ENCODE measurements at places on chromosomes 3 and 15.
A peak's percentile ranks its signal among the peaks of the same experiment; 100 is the strongest.

DNA sequence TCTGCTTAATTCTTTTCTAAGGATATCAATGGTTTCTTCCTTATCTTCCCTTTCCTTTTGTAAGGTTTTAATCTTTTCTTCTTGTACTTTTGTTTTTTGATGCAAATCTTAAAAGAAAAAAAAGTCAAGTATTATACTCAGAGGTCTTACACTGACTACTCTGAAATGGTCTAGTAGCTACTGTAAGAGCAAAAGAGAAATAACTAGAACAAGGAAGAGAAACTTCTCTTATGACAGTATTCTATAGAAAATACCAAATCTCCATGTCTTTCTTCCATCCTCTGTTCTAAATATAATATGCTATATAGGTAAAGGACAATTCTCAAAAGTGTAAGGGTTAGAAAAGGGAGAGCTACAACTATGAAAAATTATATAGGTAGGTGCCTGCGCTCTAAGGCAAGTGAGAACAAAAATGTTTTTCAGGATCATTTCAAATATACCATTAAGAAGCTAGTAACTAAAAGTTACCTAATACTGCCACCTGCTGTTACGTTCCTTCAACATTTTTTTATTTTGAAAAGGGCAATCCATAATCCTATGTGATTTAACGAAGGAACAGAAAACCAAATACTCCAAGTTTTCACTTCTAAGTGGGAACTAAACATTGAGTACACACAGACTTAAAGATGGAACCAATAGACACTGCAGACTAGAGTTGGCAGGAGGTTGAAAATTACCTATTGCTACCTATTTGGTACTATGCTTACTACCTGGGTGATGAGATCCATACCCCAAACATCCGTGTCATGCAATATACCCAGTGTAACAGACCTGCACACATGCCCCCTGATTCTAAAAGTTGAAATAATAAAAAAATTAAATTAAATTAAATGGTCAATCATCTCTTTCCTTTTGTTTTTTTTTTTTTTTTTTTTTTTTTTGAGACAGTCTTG lies 36.7 kb downstream of the CIP2A start:
- DNase-seq = peak; percentile 57

- no peak for DNase-seq
Measured at GRCh38 chr3:33834096-33834453, 35.6 kb downstream of the PDCD6IP start.

- no peak for DNase-seq
Measured at GRCh38 chr3:180383332-180384020, 218.5 kb upstream of the TTC14 start.

DNA sequence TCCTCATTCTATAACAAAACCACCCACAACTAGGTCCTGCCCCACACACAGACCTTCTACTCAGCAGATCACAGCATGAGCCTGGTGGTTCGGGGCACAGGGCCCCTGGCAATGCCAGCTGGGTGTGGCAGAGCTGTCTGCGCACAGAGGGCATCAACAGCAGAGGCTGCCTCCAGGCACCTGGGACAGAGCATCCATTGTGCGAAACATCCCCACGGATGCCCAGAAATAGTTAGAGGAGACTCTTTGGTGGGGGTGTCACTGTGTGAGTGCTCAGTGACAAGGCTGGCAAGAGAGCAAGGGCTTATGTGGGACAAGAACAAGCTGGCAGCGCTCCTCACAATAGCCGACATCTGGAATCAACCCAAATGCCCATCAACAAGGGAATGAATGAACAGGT lies 487.4 kb upstream of the PROK2 start:
- no peak for DNase-seq

GRCh38 chr3:182257361-182257760 lies 535.9 kb upstream of the ATP11B start:
- DNase-seq = no peak

DNA sequence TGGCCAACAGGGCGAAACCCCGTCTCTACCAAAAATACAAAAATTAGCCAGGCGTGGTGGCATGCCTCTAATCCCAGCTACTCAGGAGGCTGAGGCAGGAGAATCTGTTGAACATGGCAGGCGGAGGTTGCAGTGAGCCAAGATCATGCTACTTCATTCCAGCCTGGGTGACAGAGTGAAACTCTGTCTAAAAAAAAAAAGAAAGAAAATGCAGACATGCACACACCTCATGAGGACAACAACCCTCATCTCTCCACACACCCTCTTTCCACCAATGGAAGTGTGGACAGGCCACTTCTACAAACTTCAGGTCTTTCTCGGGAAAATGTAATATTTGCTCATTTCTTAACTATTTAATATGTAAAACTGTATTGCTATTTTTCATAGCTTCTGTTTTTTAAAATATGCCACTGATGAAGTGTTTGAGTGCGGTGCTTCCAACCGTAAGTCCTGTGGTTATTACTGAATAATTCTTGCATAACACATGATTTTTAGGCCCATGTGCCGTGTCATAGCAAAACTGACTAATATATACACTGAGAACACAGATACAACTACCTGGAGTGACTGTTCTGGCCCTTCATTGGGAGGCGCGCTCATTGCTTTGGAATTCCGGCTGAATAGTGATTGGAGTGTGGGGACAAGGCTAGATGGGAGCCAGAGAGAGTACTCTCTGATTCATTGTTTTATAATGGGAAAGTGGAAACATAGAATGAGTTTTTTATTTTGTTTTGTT lies 23.1 kb downstream of the LRRC31 start:
- no peak for DNase-seq

DNA sequence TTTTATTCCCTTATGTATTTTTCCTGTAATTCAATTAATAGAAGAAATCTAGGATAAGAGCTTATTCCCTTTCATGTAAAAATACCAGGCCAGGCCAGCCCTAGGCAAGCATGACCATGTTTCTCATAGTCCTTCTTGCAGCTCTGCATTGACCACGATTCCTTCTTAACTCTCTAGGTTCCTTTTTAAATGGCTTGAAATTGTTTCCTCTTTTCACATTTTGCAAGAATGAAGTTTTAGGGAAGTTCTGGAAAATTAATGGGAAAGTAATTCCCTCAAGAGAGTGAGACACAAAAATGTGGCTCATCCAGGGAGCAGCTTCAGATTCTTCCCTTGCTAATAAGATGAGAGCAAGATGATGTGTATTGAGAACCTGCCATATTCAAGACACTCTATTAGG lies 116.5 kb upstream of the FGF7 start:
- DNase-seq = no peak

GRCh38 chr3:43884581-43884980 lies 193.8 kb downstream of the ABHD5 start:
- DNase-seq = no peak

DNA sequence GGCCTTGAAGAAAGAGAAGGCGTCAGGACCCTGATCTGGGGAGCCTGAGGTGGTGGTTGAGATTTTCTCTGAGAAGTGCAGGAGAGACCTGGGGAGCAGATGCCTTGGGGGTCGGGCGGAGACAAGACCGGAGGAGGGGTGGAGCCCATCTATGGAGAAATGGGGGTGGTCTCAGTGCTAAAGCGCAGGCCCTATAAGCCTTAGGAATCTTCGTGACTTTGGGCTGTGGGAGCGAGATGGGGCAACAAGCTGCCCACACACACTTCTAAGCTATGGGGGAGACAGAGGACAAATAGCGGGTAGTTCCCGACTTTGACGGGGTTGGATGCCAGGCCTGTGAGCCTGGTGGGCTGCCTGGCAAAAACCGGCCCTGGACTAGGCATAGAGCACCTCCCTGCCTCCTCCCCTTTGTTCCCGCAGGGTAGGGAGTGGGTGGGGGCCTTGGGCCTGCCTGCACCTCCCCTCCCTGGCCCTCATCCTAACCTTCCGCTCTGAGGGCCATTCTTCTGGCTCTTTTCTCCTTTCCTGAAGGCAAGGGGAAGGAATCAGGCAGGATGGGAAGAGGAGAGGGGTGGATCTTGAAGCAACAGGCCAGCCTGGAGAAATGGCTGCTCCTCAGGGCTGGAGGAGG lies 880 bp downstream of the NISCH start:
- DNase-seq = peak; percentile 13

GRCh38 chr3:112633757-112634156 lies 7.2 kb downstream of the CCDC80 start:
- DNase-seq = peak; percentile 16

GRCh38 chr3:67030785-67031740 lies 33.0 kb downstream of the KBTBD8 start:
- DNase-seq = no peak

- DNase-seq = no peak
Measured at GRCh38 chr3:158651192-158651591, 6.9 kb downstream of the GFM1 start.

DNA sequence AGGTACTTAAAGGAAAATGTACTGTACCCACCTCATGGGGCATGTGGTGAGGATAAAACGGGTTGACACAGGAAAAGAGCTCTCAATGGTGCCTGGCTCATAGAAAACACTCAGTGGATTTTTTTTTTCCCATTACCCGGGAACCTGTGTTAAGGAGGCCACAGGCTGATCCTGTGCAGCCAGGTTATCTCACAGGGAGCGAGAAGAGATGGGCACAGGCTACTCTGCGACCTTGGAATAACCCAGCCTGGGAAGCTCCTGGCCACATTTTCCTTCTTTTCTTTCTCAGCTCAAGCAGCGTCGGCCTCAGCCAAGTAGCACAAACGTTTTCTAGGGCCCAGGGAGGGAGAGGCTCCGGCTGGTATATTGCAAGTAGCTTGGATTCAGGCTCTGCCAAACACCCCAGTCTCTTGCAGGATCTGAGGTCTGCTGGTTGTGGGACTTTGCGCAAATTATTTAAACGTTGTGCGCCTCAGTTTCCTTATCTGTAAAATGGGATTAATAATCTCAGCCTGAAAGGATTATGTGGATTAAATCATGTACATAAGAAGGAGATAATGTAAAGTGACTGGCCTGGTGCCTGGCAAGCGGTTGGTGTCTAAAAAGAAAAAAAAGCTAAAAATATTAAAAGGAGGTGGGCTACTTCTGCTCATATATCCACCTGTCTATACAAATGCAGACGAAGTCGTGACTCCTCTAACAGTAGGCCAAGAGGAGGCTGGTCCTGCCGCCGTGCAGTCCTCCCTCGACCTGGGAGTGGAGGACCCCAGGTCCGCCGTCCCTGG lies 2.2 kb downstream of the FURIN start:
- DNase-seq = no peak

Data from NCI-H2081 (cell line).